ENCODE measurements at places on chromosomes 7 and 10. TPM values are rescaled to one million over a fixed set of nuclear protein-coding genes. Genes with fewer than 3 reads are reported as not detected.

- DNase-seq = no peak
- H3K4me3 ChIP-seq = no peak overlapping the region
- H3K36me3 ChIP-seq = no peaks in the 10 kb centered on the region
- H3K27me3 ChIP-seq = no peaks in the 10 kb centered on the region
- H3K27ac ChIP-seq = no peak overlapping the region
- H3K4me1 ChIP-seq = peaks cover 7% of the 10 kb centered on the region
Observed at GRCh38 chr10:17179002-17179401, 22.5 kb downstream of the TRDMT1 start.

GRCh38 chr7:16982640-16983350 is 101.0 kb upstream of the AGR3 start:
- no peak overlapping the region for H3K4me3 ChIP-seq
- no peak overlapping the region for H3K27ac ChIP-seq
- peak; percentile 28 for DNase-seq
- H3K27me3 ChIP-seq = no peaks in the 10 kb centered on the region
- no peaks in the 10 kb centered on the region for H3K36me3 ChIP-seq

DNA sequence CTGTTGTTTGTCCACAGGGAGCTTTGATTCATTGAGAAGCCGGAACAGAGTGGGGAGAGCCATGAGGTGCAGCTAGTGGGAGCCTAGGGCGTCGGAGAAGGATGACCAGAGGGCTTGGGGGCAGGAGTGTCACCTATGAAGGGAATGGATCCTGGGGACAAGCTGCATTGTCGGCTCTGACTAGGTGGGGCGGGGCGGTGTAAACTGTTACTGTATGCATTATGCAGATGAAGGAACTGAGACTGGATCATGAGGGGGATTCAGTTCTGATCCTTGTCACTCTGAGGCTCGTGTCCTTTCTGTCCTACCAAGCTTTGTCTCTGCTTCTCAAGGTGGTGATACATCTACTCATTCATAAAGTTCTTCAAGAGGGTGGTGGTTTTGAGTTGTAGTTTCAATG is 39.9 kb upstream of the MMD2 start:
- H3K27ac ChIP-seq = no peak overlapping the region
- H3K27me3 ChIP-seq = no peaks in the 10 kb centered on the region
- H3K36me3 ChIP-seq = no peaks in the 10 kb centered on the region
- no peak for DNase-seq

DNA sequence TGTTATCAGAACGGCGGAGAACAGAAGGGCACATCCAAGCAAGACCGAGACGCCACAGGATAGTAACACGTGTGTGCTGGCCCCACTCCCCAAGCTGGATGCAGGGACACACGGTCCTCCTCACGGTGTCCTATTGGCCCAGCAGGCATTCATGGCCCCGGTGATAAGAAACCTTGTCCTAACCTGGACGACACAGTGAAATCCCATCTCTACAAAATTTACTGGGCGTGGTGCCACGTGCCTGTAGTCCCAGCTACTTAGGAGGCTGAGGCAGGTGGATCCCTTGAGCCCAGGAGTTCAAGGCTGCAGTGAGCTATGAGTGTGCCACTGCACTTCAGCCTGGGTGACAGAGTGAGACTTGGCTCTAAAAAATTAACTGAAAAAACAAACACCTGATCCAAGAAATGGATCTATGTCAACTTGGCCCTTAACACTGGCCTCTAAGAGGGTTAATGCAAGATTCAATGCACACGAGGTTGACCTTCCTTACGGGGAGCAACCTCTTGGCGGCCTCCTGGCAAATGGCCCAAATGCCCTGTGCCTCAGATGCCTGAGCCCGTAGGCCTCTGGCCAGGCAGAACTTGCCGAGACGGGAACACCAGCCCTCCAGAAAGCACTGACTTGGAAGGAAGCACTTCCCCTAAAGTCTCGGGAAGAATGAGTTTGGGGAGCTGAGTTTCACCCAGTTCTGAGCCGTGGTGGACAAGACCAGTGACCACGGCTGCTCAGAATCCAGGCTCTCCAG is 72.3 kb downstream of the ZRANB1 start:
- peaks cover 48% of the 10 kb centered on the region for H3K4me1 ChIP-seq
- peak; percentile 59 for DNase-seq
- no peak overlapping the region for H3K4me3 ChIP-seq
- H3K27ac ChIP-seq = no peak overlapping the region
- H3K27me3 ChIP-seq = no peaks in the 10 kb centered on the region

GRCh38 chr10:118851062-118852035 is 96.6 kb upstream of the CACUL1 start:
- peak; percentile 39 for DNase-seq
- H3K36me3 ChIP-seq = no peaks in the 10 kb centered on the region
- H3K27ac ChIP-seq = no peak overlapping the region
- no peaks in the 10 kb centered on the region for H3K27me3 ChIP-seq

- H3K27ac ChIP-seq = no peak overlapping the region
- no peak for DNase-seq
- no peaks in the 10 kb centered on the region for H3K36me3 ChIP-seq
- H3K4me1 ChIP-seq = no peaks in the 10 kb centered on the region
Observed at GRCh38 chr10:35848412-35848811, 206.3 kb upstream of the FZD8 start.

HYAL4 gene
- not detected for total RNA-seq

HELLS gene
- total RNA-seq = 11.0 TPM
